ENCODE measurements at places on chromosomes 13 and 19.

- DNase-seq, result no peak
Observed at GRCh38 chr13:62193919-62194318, 778.3 kb upstream of the PCDH20 start.

- no peak for DNase-seq
Observed at GRCh38 chr13:44171861-44172260, 201.8 kb upstream of the SERP2 start.

DNA sequence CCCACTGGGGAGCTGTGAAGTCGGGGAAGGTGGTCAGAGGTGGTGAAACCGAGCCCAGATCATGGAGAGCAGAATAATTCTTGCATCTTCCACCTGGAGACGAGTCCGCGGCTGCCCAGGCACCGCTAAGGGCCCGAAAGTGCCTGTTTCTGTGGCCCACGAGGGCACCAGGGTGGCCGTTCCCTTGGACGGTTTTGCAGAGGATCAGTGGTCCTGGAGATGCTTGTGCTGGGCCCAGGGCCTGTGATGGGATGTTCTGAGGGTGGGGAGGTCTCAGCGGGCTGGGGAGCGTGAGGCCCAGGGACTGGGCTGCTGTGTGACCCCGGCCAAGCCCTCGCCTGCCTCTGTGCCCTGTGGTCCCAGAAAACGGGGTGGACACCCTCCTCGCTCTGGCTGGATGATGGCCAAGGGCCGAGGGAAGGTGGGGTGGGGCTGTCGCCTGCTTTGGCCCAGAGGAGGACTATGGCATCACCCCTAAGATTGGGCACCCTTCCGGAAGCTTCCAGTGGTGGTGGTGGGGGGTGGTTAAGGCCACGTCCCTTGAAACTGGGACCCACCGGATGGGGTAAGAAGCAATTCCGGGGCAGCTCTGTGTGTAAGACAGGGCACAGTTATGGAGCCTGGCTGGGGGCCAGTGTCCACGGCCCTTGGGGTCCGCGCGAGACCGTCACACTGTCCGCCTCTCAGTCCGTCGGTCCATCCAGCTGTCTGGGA, 51.3 kb upstream of the NFIC start:
- DNase-seq, result no peak

DNA sequence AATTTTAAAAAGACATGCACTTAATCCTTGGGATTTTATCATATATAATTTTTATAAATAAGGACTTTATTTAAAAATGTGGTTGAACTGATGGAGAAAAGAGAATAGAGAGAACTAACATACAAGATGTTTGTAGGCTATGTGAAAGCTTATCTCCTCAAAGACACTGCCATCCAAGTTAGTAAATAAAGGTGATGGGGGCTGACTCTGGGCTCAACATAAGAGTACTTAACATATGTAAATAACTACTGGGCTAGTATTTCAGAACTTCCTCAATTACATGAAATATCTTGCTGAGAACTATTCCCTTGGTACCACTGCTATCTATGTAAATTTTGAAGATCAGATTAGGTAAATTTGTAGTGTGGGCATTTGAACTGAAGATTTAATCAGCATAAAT, 1017.3 kb upstream of the PCDH20 start:
- no peak for DNase-seq

GRCh38 chr13:85772367-85772766, 26.9 kb downstream of the SLITRK6 start:
- no peak for DNase-seq
